ENCODE measurements at places on chromosomes 4 and X. TPM values are rescaled to one million over a fixed set of nuclear protein-coding genes. Genes with fewer than 3 reads are reported as not detected.

DNA sequence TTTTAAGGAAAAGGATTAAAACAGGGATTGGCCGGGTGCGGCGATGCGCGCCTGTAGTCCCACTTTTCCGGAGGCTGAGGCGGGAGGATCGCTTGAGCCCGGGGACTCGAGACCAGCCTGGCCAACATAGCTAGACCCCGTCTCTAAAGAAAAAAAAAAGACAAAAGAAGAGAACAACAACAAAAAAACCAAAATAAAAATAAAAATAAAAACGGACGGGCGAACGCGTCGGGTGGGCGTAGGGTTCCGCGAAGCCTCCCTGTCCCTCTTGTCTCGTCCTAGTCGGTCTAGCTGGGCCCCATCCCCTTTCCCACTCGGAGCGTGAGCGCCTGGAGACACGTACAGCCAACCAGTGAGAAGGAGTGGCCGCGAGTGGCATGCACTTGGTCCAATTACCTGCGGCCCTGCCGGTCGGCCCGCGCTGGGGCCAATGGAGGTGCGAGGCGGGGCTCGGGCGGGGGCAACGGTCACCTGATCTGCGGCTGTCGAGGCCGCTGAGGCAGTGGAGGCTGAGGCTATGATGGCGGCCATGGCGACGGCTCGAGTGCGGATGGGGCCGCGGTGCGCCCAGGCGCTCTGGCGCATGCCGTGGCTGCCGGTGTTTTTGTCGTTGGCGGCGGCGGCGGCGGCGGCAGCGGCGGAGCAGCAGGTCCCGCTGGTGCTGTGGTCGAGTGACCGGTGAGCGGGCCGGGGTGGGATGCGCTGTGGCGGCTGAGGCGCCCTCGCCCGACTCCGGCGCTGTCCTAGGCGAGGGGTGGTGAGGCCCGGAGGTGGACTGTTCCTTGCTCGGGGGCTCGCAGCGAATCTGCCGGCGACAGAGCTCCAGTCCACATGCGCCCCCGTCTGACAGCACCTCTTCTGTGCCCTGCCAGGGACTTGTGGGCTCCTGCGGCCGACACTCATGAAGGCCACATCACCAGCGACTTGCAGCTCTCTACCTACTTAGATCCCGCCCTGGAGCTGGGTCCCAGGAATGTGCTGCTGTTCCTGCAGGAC, at the start of gene ATP6AP1:
Gene ATP6AP1 (plus strand): TSS at position 502 of the 996 bp plus-strand sequence. CDS start 16 bp downstream, at position 518.
- peak; percentile 95 for DNase-seq

DNA sequence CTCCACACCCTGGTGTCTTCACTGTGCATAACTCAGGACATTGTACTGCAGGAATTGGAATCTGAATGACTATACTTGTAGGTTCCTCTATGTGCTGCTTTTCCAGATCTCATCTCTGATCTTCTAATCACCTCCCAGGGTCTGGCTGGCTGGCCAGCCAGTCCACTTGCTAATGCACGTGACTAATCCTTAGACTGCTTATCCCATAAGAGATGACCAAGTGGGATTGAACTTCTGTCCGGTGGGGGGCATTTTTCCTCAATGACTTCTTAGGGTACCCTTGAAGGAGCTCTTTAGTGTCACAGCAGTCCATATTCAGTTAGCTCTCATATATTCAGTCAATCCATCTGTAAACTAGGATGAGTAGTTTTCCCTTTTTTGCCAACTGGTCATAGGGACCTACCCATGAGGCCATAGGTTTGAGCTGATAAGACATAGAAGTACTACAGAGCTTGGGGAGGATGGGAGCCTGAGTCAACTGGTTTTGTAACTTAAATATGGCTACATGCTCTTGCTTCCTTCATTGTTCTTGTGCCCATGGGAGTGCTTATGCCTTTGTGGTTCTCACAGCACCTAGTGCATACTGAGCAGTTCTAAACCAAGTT, 71.9 kb upstream of the WDR1 start:
- DNase-seq: no peak

- peak; percentile 38 for DNase-seq
Observed at GRCh38 chr4:38785901-38786402, 3.2 kb upstream of the TLR10 start.

The ETDA gene
- total RNA-seq: not detected
